ENCODE measurements at places on chromosomes 7 and 10.
A peak's percentile ranks its signal among the peaks of the same experiment; 100 is the strongest.

GRCh38 chr7:155874010-155874409 lies 61.7 kb upstream of the SHH start:
- DNase-seq: no peak

GRCh38 chr7:142771353-142771723 lies 568 bp downstream of the PRSS2 start:
- DNase-seq: no peak

DNA sequence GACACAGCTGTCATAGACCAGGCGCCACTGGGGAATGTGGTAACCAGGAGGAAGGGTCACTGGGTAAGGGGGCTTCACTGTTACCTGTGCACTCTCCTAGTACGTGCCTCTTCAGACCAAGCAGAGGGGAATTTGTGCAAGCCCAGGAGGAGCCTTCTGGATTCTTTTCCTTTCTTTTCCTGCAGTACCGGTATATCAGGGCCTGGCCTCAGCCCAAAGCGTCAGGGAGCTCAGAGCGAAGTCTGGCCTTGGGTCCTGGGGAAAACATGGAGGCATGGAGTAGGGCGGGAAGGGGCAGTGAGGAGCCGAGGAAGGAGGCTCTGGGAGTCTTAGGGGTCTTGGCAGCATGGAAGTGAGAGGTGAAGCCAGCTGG lies 133.6 kb upstream of the GDF10 start:
- no peak for DNase-seq

- DNase-seq: peak; percentile 70
These were observed 52.4 kb upstream of the GTF2IRD1 start for GRCh38 chr7:74401137-74401859.

DNA sequence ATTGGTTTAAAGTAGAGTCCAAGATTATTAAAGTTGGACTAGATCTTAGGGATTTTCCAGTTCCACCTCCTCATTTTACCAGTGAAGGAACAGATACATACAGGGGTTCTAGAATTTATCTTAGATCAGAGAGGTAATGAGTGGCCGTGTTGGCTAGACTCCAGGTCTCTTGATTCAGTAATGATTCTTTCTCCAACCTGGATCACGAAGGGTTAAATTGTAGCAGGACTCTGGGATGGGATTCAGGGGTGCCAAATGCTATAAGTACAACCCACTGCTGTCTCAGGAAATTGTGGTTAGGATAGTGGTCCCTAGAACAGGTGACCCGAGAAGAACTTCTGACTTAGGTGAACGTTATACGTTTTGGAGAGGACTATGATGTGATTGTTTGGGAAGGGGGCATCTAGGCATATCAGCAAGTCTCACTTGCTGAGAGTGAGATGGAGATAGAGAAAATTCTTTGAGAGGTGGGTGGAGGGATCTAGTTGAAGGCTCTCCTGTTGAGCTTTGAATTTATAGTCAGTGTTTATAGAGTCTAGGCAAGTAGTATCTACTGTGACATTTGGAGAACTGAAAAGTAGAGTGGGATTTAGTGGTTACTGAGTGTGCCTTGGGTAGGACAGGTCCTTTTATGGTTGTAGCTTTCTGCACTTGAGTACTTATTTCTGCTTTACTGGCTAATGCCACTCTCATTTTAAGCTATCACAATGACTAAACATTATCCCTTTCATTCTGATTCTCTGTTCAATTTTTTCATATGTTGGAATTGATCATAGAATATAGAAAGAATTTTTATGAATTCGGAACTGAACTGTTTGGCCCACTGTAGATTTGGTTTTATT lies 58.3 kb downstream of the ST7 start:
- DNase-seq: no peak

GRCh38 chr10:8416192-8416701 lies 361.8 kb downstream of the GATA3 start:
- DNase-seq: peak; percentile 42

DNA sequence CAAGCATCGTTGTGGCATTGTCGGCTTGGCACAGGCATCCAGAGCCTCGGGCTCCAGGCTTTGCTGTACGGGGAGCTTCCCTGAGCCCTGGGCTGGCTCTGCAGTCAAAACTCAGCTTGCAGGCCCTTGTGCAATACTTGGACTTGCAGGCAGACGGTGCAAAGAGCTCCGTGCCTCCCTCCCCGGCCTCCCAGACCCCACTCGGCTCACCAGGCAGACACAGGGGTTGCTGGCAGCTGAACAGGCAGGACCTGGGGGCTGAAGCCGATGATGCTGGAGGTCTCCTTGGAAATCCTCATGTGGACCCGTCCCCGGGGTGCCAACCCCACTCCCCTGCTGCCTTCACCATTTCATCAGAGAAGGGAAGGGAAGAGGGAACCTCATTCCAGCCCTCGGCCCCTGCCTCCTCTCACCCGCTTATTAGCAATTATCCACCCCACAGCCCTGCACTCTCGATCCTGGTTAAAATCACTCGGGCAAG lies 59.6 kb upstream of the GNA12 start:
- no peak for DNase-seq

DNA sequence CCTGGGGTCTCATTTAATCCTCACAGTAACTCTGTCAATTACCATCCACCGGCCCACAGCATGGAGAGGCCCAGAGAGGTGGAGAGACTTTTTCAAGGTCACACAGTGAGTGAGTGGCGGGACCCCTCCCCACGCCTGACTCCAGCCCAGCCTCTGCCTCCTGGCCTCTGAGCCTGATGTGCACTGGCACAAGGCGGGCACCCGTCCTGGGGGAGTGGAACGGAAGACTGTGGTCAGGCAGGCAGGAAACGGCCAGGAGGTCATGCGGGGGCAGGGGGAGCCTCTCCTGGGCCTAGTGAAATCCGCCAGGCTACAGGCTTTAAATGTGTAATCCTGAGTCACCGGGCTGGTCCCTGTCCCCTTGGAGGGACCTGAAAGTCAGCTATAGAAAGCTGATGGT lies 32.2 kb downstream of the ZCCHC24 start:
- DNase-seq: no peak

GRCh38 chr7:139232377-139232717 lies 1.3 kb downstream of the UBN2 start:
- DNase-seq: no peak

- no peak for DNase-seq
These were observed 163.7 kb upstream of the AOAH start for GRCh38 chr7:36887969-36888368.

DNA sequence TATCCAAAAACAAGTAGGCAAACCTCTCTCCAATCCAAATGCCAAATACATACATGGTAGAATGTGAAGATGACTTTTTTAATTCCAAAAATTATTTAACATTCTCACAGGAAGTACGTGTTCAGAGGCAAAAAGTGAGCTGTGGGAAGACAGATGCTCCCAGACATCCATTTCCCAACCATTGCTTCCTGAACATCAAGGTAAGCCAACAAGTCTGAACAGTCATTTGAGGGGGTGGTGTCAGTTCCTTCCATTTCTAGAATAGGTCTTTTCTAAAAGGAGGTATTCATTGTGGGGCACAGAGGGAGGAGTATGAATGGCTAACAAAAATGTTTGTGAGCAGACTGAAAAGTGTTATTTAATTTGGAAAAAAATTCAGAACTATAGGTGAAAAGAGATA lies 49.1 kb downstream of the OSBPL3 start:
- DNase-seq: no peak

- no peak for DNase-seq
These were observed 94.2 kb upstream of the CXCL12 start for GRCh38 chr10:44478876-44479705.

DNA sequence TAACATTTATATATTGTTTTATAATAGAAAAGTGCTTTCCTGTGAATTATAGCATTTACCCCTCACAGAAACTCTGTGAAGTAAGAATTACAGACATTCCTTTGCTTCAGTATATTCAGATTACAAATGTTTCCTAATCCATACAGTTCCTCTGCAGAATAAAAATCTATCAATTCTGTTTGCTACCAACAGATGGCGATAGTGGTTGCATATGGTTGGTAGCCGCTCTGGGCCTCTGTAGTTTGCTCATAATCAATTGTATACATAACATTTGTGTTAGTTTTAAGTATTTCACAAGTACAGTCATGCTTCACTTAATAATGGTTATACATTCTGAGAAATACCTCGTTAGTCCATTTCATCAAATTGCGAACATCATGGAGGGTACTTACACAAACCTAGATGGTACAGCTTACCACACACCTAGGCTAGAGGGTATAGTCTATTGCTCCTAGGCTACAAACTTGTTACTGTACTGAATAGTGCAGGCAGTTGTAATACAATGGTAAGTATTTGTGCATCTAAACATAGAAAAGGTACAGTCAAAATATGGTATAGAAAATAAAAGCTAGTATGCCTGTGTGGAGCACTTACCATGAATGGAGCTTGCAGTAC lies 94.4 kb upstream of the STEAP4 start:
- no peak for DNase-seq

DNA sequence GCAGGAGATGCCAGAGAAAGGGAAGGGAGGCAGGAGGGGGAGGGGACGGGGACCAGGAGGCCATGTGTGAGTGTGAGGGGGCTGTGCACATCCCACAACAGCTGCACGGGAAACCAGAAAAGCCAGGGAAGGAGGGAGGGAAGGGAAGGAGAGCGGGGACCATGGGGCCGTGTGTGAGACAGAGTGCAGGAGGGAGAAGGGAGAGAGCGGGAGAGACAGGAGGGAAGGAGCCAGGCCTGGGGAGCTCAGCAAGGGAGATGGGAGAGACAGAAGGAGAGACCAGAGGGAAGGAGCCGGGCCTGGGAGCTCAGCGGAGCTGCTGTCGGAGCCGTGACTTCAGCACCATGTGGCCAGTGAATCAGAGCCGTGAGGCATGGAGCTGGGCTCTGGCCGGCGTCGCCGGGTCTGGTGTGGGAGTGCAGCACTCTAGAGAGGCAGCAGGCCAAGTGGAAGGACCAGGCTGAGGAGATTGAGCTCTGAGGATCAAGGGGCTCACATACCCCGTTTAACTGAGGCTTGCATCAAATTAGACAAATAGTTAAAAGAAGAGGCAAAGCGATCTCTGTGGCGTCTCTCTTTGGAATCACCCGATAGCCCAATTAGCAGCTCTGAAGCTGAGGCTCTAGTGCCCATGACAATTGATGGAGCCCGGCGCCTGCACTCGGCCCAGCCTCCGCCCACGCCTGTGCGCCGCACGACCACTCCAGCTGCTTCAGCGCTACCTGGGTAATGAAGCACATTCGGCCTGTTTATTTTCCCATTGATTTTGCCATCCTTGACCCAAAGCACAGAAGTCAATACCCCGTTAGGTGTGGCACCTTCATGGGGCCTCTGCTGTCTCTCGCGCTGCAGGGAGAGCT lies 150.4 kb downstream of the MAD1L1 start:
- DNase-seq: no peak

DNA sequence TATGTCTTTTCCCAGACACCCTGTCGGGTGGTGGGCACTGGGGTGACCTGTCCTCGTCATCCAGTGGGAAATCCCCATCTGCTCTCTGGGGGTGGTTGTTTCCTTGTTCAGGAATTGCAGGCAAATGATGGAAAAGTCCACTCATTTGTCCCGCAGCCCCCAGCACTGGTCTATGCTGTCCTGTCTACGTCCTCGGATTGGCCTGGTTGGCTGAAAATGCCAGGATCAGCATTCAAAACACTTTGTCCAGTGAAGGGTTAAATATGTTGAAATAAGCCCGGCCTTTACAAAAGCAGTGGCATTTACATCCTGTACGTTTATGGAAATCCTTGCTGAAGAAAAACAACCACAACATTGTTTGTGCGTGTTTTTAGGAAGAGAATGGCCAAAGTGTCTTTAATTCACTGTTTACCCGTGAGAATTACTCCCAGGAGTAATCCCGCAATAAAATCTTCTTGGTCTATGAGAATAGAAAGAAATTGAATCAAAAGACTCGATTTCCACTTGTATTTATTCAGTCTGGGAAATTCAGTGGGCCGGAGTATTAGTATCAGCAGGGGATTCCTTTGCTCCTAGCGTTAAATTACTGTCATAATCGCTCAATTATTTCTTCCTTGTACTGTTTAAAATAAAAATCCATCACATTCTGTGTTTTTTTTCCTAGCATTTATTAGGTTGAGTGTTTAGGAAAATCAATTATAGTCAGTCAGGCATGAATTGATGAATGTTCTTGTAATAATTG lies 116.8 kb upstream of the SH2B2 start:
- no peak for DNase-seq

GRCh38 chr7:75737856-75738603 lies 711 bp downstream of the HIP1 start:
- no peak for DNase-seq

DNA sequence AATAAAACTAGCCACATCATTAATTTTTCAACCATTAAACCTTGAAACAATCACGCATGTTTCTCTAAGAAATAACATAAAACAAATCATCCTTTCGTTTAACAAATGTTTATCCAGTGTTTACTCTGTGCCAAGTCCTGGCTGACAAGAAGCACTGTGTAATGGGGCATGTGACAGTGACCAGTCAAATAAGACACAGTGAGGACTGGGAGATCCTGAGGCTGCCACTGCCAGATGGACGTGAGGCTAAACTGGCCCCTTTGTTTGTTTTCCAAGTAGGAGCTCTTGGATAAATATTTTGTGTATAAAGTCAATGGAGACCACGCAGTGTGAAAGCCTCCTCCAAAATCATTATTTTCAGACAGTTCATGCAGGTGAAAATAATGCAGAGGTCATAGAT lies 626.2 kb downstream of the SUGCT start:
- DNase-seq: no peak

- DNase-seq: no peak
These were observed 427.9 kb upstream of the CELF2 start for GRCh38 chr10:10589540-10590303.

- DNase-seq: no peak
These were observed 25.5 kb downstream of the RAMP3 start for GRCh38 chr7:45182856-45183710.

GRCh38 chr7:111893190-111893589 lies 313.0 kb downstream of the DOCK4 start:
- no peak for DNase-seq
